ENCODE measurements at places on chromosomes 2 and 18. TPM values are rescaled to one million over a fixed set of nuclear protein-coding genes. Genes with fewer than 3 reads are reported as not detected.

DNA sequence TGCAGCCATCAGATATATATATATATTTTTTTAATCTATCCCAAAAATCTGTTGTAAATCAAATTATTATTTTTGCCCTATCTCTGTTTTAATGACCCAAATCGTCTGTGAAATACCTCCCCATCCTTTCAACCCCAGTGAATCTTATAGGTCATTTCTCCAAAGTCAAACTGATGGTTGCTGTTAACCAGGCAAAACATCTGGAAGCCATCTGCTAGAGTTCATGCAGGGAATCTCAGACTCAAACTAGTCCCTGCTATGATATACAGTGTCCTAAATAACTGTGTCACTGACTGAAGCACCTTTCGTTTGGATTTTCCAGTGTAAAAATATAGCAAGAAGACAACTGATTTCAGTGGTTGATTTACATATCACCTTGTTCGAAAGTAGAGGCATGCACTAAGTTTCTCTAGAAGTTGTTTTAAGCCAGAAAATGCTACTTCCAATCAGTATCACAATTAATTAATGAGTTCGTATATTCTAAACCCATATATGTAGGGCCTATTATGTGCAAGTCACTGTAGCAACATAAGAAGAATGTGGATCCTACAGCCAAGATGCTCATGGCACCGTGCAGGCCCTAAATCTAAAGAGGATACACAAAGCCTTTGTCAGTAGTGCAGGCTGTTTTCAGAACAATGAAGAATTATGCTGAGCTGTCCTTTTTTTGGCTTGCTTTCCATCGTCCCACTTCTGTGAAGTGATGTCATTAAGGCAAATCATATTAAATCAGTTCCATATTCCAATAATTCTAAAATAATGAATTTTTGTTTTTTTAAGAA is 566.0 kb downstream of the STK39 start:
- DNase-seq: no peak

DNA sequence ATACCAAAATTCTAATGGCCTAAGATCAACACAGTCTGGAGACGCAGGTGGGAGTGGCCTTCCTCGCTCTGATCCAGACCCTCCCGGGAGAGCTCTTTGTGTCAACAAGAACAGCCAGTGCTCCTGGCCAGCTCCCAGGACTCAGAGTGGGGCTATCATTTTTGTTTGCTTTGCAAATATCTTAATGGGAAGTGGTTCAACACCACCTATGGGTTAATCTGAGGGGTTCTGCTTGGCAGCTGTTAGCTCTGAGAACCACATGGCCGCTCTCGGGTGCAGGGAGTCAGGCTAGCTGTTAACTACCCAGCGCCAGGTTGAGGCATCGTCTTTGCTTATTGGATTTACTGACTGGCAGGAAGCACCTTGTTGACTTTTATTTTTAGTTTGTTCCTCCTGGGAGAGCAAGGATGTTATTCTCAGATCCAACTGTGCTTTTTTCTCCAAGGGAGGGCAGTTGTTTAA is 184.8 kb upstream of the SP5 start:
- DNase-seq: peak; percentile 71

DNA sequence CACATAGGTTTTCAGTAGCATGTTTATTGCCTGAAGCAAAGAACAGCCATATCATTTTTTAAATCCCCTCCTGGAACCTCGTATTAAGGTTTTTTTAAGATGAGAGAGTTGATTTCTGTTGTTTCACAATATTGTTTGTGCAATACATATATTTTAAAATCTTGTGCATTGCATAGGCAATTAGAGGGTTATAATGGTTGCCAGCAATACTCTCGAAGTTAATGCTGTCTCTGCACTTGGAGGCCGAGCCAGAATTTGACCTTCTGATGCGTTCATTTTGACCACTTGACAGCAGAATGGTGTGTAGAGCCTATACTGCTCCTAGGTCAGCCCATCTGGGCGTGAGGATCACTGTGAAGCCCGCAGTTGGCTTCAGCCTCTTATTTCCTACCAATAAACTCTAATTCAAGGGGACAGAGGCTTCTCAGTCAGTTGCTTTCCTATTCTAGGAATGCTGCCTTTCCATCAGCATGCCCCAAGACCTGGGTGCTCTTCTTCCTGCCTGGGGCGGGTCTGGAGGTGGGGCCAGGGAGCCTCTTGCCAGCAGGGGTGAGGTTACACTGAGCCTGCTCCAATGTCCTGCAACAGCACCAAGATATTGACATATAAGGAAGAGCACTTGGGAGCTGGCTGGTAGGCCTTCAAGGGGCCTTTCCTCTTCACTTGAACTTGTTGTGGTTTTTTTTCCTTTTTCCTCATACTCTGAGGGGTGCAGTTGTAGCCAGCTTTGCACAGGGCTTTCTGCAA is 91.4 kb upstream of the BCL2L11 start:
- no peak for DNase-seq

DNA sequence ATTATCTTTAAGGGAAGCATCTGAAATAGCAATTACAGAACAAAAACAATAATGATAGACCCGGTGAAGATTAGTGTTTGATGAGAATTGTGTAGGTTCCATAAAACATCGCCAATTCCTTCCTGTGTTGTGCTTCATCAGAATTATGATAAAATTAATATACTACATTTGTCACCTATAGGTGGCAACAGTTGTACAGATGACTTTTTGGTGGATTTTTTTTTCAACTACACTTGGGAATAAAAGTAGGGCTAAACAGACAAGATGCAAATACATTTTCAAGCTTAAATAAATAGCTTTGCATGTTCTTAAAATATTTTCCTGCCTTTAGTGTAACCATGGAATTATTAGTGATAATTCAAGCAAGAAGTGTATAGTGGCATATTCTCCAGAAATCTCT is 7.0 kb upstream of the LYPD1 start:
- DNase-seq: no peak

DNA sequence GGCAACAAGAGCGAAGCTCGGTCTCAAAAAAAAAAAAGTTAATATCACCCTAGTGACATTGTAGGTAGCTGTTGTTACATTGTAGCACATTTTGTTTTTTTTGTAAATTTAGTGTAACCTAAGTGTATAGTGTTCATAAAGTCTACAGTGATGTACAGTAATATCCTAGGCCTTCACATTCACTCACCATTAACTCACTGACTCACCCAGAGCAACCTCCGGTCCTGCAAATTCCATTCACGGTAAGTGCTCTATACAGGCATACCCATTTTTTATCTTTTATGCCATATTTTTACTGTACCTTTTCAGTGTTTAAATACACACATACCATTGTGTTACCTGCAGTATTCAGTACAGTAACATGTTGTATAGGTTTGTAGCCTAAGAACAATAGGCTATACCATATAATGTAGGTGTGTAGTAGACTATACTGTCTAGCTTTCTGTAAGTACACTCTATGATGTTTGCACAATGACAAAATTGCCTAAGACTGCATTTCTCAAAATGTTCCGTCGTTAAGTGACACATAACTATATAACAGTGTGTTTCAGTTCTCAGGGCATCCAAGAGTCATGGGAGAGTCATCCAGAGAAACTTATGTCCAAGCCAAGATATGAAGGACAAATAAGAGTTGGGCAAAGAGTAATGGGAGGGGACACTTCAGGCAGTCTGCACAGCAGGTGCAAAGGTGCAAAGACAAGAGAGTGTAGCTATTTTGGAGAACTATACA is 68.4 kb downstream of the TANK start:
- DNase-seq: no peak

GRCh38 chr2:16568998-16569784 is 96.4 kb downstream of the CYRIA start:
- DNase-seq: no peak

DNA sequence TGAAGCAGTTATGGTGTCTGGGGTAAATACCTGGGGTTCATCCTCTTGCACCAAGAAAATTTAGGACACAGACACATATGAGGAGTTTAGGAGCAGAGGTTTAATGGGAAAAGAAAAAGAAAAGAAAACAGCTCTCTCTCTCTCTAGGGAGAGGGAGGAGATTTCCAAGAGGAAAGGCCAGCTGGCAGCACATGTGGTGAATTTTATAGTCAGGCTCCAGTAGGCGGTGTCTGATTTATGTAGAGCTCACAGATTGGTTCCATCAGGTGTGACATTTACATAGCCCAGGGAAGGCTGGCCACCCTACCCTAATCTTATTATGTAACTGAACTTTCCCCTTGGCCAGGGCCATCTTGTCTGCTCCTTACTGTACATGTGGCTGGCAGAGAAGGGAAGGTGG is 297.5 kb upstream of the RGPD4 start:
- no peak for DNase-seq

DNA sequence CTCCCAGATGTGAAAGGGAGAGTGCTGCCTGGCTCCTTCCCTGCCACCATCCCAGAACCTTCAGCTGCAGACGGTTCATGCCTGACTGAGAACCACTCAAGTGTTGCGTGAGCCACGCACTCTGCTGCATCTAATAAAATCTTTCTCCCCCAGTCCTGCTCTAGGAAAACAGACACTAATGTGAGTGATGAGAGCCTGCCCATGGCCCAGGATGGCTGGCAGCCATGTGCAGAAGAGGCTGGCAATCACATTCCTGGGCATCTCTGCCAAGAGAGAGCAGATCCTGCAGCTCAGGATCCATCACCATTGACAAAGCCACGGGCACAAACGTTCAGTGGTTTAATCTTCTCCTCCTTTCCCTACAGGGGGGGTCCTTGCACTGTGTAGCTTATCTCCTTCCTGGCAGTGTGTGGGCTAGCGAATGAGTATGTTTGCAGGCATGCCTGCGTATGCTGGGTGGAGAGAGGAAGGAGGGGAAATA is 477.5 kb downstream of the SLC4A3 start:
- peak; percentile 48 for DNase-seq

GRCh38 chr2:238791354-238791753 is 56.5 kb upstream of the TWIST2 start:
- no peak for DNase-seq

Gene DSEL
- 6.3 TPM for total RNA-seq

Gene ALK
- total RNA-seq: 0.36 TPM
